ENCODE measurements at places on chromosomes 2 and 18. TPM values are rescaled to one million over a fixed set of nuclear protein-coding genes. Genes with fewer than 3 reads are reported as not detected.

DNA sequence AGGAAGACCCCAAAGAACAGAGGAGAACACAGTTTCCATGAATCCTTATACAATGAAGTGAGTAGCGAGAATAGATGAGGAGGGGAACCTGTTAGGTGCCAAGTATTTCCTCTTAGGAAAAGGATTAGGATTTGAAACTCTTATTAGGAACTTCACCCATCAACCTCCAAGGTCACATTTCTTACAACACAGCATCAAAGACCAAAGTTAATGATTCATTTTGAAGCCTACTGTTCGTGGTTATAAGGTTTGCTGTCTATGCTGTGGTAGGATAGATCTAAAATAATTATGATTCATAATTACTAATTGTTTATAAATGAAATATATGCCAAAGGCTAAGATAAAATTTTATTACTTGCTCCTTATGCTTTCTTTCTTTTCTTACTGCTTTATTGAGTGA, 6.1 kb downstream of the CFAP221 start:
- DNase-seq = no peak

Gene FRZB
- total RNA-seq = not detected

- DNase-seq = no peak
These were observed 125.3 kb upstream of the CTDP1 start for GRCh38 chr18:79554321-79554720.

Gene CNGA3
- not detected for total RNA-seq

Gene RBKS
- total RNA-seq = 0.07 TPM

Gene SERPINE2
- 0.13 TPM for total RNA-seq

GRCh38 chr18:12862467-12862866, 21.6 kb downstream of the PTPN2 start:
- no peak for DNase-seq

DNA sequence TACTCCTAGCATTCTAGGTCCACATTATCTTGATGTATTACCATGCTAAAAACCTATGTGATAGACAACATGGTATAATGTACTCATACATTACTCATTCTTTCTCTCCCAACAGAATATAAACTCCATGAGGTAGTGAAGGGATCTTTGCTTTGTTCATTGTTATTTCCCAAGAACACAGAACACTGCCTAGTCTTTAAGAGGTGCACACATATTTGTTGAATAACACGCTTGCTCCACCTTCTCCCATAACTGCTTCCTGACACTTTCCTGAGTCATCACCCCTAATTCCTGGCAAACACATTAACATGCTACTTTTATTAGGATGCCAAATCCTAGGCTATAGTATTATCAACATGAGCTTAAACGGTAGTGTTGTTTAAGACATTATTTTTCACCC, 41.3 kb downstream of the REV1 start:
- DNase-seq = no peak

Gene NYAP2
- total RNA-seq = 0.04 TPM

Gene UGT1A3
- total RNA-seq = not detected

- no peak for DNase-seq
These were observed 7.9 kb downstream of the UGP2 start for GRCh38 chr2:63849381-63850203.

DNA sequence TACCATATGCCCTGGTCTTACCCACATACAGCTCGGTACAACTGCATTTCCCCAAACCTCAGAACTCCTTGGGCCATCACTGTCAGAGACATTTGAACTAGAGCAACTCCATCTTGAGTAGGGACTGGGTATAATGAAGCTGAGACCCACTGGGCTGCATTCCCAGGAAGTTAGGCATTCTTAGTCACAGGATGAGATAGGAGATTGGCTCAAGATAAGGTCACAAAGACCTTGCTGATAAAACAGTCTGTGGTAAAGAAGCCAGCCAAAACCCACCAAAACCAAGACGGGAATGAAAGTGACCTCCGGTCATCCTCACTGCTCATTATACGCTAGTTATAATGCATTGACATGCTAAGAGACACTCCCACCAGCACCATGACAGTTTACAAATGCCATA, 131.3 kb downstream of the PIK3C3 start:
- no peak for DNase-seq

Gene SCTR
- not detected for total RNA-seq

DNA sequence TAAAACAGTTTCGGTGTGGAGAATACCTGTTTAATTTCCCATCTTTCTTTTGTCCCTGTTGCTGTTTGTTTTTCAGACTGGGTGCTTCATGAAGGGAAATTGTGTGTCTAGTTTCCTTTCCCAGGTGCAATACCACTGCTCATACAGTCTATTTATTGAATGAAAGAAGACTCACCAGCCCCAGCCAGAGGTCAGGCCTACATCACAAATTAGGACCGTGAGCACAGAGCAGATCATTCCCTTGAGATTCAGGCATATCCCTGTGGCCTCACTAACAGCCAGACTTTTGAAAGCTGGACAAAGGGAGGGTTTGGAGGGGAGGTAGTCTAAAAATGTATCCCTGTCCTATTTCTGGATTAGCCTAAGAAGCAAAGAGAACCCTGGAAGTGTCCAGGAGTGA, 278.9 kb downstream of the IRS1 start:
- DNase-seq = no peak

GRCh38 chr2:20015482-20016083, 3.1 kb upstream of the MATN3 start:
- DNase-seq = peak; percentile 55

Gene SAG
- total RNA-seq = not detected

DNA sequence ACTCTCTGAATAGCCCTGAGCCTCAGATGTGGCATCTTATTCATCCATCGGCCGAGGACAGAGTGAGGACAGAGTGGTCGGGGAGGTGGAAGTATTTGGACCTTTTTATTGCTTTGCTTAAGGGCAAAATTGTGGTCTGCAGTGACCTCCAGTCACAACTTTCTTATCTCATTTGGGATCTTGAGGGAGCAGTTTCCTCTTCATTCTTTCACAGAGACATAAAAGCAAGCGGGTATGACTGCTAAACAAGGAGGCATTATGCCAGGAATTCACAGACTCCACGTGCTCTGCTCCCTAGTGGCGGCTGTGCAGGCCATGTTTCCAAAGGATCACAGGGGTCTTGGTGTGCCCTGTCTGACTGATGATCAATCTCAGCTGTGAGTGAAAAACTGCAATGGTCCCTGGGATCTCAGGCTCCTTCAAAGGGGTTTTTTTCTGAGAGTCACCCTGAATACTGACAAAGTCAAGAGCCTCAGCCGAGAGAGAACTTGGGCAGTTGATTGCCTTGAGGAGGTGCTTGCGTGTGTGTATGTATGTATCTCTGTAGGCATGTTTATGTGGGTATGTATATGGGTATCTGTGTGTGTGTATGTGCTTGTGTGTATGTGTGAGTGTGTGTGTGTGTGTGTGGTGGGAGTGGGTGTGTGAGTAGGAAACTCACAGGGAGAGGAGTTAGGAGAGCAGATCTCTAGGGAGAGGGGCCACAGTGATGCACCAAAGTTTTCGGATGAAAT, 47.7 kb downstream of the RAPGEF4 start:
- no peak for DNase-seq

GRCh38 chr2:239309398-239310245, 91.2 kb downstream of the HDAC4 start:
- DNase-seq = no peak

DNA sequence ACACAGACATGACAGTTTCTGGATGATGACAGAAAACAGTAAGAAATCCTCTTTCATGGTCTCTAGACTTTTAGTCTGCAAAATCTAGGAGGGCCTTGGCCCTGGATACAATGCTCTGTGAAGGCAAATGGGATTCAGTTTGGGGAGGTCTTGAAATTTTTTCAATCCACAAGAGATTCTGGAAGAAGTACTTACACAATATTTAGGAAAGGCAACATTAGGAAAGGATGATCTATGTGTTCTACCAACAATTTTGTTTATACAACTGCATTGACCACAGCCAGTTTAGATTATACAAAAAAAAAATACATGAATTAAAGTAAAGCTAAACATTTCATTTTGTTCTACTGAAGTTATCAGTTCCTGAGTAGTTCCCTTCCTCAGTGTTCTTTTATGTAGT, 208.0 kb downstream of the SRBD1 start:
- no peak for DNase-seq

DNA sequence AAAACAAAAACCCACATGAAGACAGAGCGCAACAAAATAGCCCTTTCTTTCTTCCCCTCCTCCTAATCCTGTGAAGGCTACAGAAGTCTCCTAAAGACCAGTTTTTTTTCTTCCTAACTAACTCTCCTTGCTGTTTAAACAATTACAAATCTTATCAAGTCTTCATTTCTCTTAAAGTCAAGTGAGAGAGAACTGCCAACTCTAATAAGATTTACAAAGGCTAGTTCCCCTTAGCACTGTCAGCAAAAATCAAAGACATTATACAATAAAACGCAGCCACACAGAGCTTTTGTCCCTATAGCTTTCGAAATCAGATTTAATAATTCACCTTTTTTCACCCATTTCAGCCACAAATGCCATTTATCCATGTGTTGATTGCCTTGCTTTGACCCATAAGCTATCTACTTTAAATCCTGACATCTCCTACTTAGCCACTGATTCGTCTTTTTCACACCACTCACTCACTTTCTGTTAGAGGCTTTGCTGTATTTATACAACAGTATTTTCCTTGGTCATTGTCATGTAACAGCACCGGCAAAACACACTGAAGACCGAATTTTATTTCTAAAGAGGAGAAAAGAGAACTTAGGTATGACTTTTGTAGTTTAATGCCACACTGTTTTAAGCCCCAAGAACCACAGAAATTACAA, 5.9 kb downstream of the NRXN1 start:
- DNase-seq = no peak

Gene ANKRD30B
- not detected for total RNA-seq

Gene GALNT3
- total RNA-seq = 0.13 TPM

GRCh38 chr2:108200569-108200968, 39.2 kb upstream of the SULT1C3 start:
- no peak for DNase-seq

GRCh38 chr2:218252509-218253231, 8.1 kb upstream of the GPBAR1 start:
- no peak for DNase-seq

DNA sequence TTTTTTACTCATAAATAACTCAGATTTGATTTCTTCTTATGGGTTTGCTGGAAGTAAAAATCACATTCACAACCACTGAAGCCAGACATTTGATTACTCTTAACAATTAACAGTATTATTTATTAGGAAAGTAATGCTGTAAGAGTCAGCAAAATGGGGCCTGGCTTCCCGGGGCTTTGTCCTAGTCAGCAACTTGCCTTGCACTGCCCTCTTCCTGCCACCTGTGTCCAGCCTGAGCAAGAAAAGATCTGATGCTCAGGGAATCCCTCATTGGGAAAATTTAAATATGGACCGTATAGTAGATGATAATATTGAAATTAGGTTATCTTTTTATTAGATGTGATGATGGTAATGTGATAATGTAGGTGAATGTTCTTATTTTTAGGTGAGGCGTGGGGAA, 30.8 kb upstream of the ACYP2 start:
- DNase-seq = no peak

- no peak for DNase-seq
These were observed 395.7 kb upstream of the ST6GAL2 start for GRCh38 chr2:107281637-107282036.

DNA sequence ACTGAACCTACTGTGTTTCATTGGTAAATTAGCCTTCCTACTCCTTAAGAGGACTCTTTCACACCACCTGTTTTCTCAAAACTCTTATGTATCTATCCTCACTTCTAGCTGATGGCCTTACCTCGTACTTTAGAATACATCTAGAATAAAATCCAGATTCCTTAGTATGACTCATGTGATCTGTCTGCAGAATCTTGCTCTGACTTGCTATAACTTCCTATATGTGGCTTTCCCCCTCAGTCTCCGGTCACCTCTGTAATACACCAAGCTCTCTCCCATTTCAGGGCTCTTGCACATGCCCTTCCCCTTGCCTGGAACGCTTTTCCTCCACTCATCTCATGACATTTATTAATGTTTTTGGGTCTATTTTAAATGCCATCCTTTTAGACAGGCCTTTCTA, 95.6 kb upstream of the LHCGR start:
- no peak for DNase-seq

Gene ADCYAP1
- not detected for total RNA-seq

Gene CCDC150
- total RNA-seq = 11.3 TPM

Gene HOXD12
- not detected for total RNA-seq

GRCh38 chr2:137117385-137117784, 352.0 kb downstream of the THSD7B start:
- DNase-seq = no peak

GRCh38 chr2:102707796-102708695, 53.8 kb upstream of the TMEM182 start:
- DNase-seq = no peak
